Ascending aorta (tissue), 2 donors: ENCODE measurements at places on chromosomes 2 and 18.

- no peak for DNase-seq
- no peak overlapping the region for H3K27ac ChIP-seq
- no peaks in the 10 kb centered on the region for H3K36me3 ChIP-seq
- H3K4me1 ChIP-seq = no peaks in the 10 kb centered on the region
- no peaks in the 10 kb centered on the region for H3K27me3 ChIP-seq
Measured at GRCh38 chr2:179910735-179911113, 49.3 kb upstream of the ZNF385B start.

GRCh38 chr2:86037141-86037794, 68.4 kb downstream of the POLR1A start:
- H3K27ac ChIP-seq = peak overlapping the region; percentile 84
- H3K36me3 ChIP-seq = peaks cover 25% of the 10 kb centered on the region
- no peaks in the 10 kb centered on the region for H3K27me3 ChIP-seq
- H3K4me3 ChIP-seq = no peak overlapping the region
- DNase-seq = no peak

DNA sequence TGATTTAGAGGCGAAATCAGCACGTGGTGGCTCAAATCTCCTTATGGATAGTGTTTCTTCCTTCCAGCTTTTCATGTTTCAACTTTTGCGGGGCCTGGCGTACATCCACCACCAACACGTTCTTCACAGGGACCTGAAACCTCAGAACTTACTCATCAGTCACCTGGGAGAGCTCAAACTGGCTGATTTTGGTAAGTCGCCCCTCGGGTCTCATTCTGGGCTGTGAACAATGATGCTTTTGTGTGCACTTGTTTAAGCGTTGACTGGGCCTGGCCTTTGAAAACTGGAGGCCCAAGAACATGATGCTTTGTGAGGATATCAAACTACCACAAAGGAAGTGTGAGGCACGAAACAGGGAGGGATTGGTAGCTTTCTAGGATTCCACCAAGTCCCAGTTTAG, 27.4 kb downstream of the CDK15 start:
- H3K36me3 ChIP-seq = no peaks in the 10 kb centered on the region
- no peak for DNase-seq
- no peak overlapping the region for H3K27ac ChIP-seq
- no peaks in the 10 kb centered on the region for H3K27me3 ChIP-seq
- H3K4me3 ChIP-seq = no peak overlapping the region

DNA sequence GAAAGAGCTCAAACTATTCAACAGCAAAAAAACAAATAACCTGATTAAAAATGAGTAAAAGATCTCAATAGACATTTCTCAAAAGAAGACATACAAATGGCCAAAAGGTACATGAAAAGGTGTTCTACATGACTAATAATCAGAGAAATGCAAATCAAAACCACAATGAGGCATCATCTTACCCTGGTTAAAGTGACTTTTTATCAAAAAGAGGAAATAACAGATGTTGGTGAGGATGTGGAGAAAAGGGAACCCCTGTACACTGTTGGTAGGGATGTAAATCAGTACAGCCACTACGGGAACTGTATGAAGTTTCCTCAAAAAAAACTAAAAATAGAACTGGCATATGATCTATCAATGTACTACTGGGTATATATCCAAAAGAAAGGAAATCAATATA, 39.8 kb upstream of the TMEM163 start:
- H3K4me3 ChIP-seq = no peak overlapping the region
- no peak overlapping the region for H3K27ac ChIP-seq
- no peaks in the 10 kb centered on the region for H3K27me3 ChIP-seq
- H3K4me1 ChIP-seq = no peaks in the 10 kb centered on the region

DNA sequence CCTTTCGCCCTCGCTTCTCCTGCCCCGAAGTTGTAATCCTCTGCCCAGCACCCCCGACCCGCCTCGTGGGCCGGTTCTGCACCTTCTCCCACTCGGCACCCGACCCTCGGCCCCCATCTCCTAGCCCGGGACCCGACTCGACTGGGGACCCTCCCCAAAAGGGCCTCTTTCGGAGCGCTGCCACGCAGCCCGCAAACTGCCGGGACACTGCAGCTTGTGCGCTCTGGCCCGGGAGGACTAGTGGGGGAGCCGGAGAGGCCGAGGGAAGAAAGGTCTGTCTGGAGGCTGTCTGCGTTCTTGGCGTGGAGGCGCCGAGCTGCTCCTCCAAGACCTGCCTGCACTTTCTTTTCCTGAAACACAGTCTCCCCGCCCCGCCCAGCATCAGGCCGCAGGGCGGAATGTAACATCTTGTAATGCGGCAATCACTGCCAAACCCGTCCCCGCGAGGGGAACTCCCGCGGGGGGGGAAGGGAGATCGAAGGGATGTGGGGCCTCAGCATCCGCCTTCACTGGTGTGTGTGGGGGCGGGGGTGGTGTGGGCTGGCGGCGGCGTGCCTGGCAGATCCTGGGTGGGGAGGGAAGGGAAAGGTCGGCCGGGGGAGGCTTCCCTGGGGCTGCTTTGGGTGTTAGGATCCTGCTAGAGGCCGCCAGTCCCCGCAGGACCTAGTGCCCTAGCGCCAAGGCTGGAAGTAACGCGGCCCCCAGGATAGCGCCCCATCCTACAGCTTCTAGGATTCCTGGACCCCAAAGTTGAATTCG, 7.4 kb downstream of the DLX2 start:
- H3K36me3 ChIP-seq = no peaks in the 10 kb centered on the region
- H3K27ac ChIP-seq = no peak overlapping the region
- peaks cover 66% of the 10 kb centered on the region for H3K27me3 ChIP-seq
- peak overlapping the region; percentile 48 for H3K4me3 ChIP-seq
- H3K4me1 ChIP-seq = peaks cover 30% of the 10 kb centered on the region
- no peak for DNase-seq

DNA sequence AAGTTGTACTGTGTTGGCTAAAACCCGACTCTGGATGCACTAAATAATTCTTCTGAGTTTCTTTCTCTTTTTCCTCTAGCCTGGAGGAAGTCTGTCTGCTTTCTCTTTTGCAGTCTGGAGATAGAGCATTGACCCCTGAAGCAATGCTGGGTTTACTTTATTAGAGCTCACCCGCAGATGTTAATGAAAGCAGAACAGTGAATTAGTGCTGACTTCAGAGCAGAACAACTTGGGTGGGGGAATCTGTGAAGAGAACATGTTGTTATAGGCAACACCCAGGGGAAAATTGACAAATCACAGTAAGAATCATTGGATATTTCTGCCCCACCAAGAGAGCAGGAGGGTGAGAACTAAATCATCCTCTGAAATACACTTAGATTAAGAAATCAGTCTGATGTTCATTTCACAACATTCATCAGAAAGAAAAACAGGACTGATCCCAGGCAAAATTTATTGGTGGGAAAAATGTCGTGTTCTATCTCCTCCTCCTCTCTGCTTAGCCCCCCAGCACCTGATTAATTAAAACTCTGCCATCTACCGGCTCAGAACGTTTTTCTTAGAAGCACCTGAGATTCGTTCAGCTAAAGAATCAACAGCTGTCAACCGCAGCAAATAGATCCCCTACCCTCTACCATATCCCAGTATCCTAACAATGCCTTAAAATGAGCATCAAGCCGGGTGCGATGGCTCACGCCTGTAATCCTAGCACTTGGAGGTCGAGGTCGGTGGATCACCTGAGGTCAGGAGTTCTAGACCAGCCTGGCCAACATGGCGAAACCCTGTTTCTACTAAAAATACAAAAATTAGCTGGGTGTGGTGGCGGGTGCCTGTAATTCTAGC, 165.1 kb downstream of the FMNL2 start:
- H3K36me3 ChIP-seq = no peaks in the 10 kb centered on the region
- H3K4me3 ChIP-seq = peak overlapping the region; percentile 34
- no peak for DNase-seq

DNA sequence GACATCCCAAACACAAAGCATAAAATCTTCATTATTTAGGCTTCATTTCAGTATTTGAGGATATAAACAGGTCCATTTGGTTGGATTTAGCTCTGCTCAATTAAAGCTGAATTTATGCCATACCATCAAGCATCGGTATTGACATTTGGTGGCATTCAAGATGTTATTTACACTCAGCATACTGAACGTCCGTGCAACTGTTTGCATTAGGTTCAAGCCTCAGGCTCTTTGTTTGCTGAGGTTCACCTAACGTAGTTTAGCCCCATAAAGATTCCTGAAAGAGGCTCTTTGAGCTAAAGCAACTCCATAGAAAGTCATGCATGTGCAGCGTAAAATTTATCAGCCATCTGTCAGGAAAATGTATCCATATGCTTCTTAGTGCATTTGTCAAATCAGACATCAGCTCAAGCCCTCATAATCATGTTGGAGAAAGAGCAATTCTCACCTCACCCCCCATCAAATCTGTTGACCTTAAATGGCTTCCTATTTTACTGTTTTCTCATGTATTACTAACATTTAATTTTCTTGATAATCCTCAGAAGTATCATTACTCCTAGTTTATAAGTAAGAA, 366.9 kb downstream of the EPHA4 start:
- DNase-seq = no peak
- H3K27ac ChIP-seq = no peak overlapping the region
- H3K4me1 ChIP-seq = no peaks in the 10 kb centered on the region

- no peak overlapping the region for H3K27ac ChIP-seq
- no peak overlapping the region for H3K4me3 ChIP-seq
- H3K27me3 ChIP-seq = no peaks in the 10 kb centered on the region
- H3K4me1 ChIP-seq = no peaks in the 10 kb centered on the region
- no peaks in the 10 kb centered on the region for H3K36me3 ChIP-seq
Measured at GRCh38 chr18:74171910-74172606, 23.7 kb downstream of the TIMM21 start.
